T-helper 2 cell (primary cell): ENCODE measurements at places on chromosomes 16 and 17.
A peak's percentile ranks its signal among the peaks of the same experiment; 100 is the strongest.

DNA sequence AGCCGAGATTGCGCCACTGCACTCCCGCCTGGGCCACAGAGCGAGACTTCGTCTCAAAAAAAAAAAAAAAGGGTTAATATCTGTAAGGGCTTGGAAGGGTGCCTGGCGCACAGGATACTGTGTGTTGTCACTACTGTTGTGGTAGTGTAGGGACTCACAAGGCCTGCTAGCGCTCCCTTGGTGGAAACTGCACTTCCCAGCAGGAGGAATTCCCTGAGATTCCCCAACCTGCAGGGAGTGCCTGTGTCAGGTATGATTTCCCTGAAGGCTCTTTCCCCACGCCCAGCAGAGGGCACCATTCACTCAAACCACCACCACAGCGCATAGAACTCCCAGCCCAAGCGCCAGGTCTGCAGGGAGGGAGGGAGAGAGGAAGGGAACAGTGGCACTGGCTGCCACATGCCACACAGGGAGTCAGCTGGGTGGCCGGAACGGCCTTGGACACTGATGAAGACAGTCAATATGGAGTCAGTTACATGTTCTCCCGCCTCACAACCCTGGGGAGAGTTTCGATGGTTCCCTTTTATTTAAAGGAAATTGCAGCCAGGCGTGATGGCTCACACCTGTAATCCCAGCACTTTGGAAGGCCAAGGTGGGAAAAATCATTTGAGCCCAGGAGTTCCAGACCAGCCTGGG lies 32.7 kb upstream of the CDH1 start:
- DNase-seq, result peak; percentile 15

GRCh38 chr17:7261379-7262191 lies 693 bp downstream of the CLDN7 start:
- no peak for DNase-seq

GRCh38 chr17:35314415-35315216 lies 58.8 kb downstream of the SLFN11 start:
- no peak for DNase-seq

- peak; percentile 48 for DNase-seq
Measured at GRCh38 chr17:58156839-58157803, 8.9 kb downstream of the OR4D1 start.

GRCh38 chr16:10088380-10088793 lies 93.8 kb downstream of the GRIN2A start:
- no peak for DNase-seq

DNA sequence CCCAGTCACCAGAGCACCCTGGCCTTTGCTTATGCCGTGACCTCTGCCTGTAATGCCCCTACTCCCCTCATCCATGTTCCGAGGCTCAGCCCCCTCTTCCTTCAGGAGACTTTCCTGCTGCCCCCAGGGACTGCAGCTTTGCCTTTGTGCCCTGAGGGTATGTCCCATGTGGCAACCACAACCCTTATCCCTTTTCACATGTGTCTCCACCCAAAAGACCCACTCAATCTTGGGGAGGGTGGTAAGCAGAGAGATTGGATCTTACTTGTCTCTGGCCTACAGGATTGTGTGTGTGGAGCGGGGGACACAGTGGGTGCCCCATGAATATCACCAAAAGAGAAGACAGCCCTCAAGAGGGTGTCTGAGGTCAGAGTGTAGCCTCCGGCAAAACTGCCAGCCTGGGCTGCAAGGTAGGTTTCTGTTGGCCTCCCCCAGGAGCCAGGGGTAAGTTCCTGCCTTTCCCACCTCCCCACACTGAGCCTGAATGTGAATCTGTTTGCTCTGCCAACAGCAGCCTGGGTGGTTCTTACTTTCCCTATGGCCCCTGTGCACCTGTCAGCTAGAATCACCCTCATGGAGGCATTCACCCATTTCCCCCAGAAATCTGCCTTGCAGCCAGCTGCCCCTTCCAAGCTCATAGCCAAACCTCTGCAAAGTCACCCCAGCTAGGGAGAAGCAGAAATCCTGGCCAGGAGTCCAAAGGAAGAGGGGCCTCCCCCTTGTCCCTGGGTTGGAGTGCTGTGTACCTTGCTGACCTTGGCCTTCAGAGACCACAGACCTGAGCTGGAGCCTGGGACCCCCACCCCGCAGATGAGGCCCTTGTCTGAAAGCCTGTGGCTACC lies 11.5 kb upstream of the C17orf113 start:
- DNase-seq, result no peak

GRCh38 chr16:73996624-73997339 lies 299.8 kb upstream of the PSMD7 start:
- DNase-seq, result no peak
